ENCODE measurements at places on chromosomes 1 and 21.

GRCh38 chr1:91070298-91070697 lies 48.5 kb upstream of the ZNF644 start:
- H3K27ac ChIP-seq: no peak overlapping the region
- no peaks in the 10 kb centered on the region for H3K36me3 ChIP-seq
- no peaks in the 10 kb centered on the region for H3K4me1 ChIP-seq

DNA sequence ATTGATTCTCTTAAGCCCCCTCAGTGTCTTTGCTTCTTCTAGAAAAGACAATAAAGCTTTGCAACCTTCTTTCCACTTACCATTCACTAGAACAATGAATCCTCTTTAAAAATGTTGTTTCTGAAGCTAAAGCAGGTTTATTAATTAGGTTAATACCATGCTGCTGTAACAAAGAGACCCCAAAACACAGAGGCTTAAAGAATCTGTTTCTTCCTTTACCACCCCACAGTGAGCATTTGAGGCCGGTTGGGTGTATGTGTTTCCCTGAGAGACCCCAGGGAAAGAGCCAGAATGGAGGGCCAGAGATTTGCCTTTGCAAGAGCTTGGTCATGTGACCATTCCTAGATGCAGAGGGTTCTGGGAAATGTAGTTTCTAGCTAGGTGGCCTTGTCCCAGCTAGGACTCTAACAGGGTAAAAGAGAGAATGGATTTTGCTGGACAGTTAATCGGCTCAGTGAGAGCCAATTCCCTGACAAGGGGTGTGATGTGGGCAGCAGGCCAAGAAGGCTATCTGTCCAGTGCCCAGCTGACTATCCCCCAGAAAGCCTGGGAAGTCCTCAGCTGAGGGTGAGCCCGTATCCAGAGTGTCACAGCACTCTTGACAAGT lies 191.8 kb upstream of the TMEM51 start:
- no peaks in the 10 kb centered on the region for H3K27me3 ChIP-seq
- H3K4me1 ChIP-seq: no peaks in the 10 kb centered on the region
- H3K4me3 ChIP-seq: no peak overlapping the region
- no peaks in the 10 kb centered on the region for H3K36me3 ChIP-seq
- no peak overlapping the region for H3K27ac ChIP-seq
- no peak for DNase-seq

DNA sequence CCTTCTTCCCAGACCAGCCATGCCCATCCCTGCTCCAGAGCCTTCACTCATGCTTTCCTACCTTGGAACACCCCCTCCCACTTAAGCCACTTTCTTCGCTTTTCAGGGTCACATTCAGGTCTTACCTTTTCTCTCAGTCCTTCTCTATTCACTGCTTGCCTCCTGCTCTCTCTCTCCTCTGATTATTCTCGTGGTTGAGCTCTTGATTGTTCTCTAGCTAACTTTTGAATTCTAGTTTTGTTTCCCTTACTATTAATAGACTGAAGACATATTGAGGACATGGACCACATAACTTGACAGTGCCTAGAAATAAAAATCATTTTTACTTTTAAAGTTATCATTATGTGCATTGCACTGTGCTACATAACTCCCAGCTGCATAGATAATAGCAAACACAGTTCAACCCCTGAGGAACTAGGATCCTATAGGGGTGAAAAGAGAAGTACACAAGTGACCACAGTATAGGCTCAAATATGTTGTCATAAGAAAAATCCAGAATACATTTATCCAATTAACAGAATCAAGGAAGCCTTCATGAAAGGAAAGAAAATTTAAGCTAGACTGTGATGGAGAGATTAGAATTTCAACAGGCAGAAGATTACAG lies 21.5 kb downstream of the INSL5 start:
- DNase-seq: no peak
- H3K27me3 ChIP-seq: no peaks in the 10 kb centered on the region
- H3K4me1 ChIP-seq: no peaks in the 10 kb centered on the region
- H3K36me3 ChIP-seq: no peaks in the 10 kb centered on the region
- H3K4me3 ChIP-seq: no peak overlapping the region
- H3K27ac ChIP-seq: no peak overlapping the region

DNA sequence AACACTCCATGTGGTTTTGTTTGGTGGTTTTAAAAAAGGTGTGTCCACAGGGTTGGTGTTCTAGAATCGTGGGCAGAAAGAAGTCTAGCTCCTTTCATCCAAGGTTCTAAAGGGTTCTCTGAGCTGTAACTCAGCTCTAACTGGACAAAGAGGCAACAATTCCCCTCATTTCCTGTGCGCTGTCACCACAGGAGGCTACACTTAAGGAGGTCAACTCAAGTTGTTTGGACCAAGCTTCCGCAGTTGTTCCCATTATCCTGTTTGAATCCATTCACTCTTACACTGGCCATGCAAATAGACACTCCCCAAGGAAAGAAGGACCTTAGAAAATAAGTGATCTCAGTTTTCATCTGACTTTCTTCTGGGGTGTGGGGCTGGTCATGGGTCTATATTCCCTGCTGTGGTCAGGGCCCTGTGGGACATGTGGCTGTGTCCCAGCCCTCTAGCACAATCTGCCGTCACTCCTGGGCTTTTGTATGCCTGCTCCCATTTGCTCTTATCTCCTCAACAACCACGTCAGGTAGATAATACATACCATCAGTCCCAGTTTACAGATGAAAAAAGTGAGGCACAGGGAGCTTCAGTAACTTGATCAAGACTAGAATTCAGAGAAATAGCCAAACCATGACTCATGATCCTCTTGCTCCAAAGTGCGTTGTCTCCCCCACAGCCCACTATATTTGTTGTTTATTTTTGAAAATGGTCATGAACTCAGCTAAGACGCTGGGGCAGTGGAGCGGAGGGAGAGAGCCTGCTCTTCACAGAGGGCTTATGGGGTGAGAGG lies 103.6 kb downstream of the RHOU start:
- no peaks in the 10 kb centered on the region for H3K36me3 ChIP-seq
- no peak for DNase-seq
- no peaks in the 10 kb centered on the region for H3K4me1 ChIP-seq
- no peaks in the 10 kb centered on the region for H3K27me3 ChIP-seq

DNA sequence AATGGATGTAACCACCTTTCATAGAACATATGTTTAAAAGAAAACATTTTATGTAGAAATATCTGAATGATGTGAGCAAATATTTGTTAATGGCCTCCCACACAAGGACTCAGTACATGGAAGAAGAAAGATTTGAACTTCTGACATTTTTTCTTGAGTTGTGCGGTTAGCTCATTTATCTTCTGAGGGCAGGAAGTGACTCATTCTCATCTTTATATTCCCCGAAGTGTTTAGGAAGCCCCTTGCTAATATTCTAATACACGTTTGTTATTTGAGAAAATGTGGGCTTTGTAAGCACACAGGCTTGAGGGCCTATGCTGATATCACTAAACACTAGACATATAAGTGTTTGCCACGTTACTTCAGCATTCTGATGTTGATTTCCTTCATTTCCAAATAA lies 392.5 kb upstream of the PTBP2 start:
- H3K27me3 ChIP-seq: no peaks in the 10 kb centered on the region
- H3K4me3 ChIP-seq: no peak overlapping the region
- H3K27ac ChIP-seq: no peak overlapping the region
- H3K36me3 ChIP-seq: no peaks in the 10 kb centered on the region
